ENCODE measurements at places on chromosomes 1 and 21.

GRCh38 chr1:179817789-179818188 is 59.8 kb downstream of the TOR1AIP2 start:
- DNase-seq: no peak

- peak; percentile 89 for DNase-seq
Measured at GRCh38 chr1:228830954-228831481, 95.7 kb downstream of the RHOU start.

DNA sequence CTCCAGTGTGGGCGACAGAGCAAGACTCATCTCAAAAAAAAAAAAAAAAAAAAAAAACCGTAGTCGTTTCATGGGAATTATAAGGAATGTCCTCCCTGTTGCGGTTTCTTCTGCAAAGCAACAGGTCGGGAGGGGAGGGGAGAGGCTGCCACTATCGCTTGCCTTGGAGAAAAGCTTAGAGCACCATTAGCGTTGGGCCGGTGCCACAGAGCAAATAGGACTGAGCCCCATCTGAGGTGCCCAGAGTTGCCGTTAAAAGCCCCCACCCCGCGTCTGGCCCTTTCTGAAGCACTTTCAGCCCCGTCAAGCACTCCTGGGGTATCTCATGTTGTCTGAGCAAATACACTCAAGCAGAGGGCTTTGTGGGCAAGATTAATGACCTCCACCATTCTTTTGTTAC is 2.2 kb downstream of the RIPPLY3 start:
- DNase-seq: no peak

GRCh38 chr21:42252325-42252654 is 33.4 kb downstream of the ABCG1 start:
- DNase-seq: no peak

- no peak for DNase-seq
Measured at GRCh38 chr21:25298512-25299491, 308.5 kb downstream of the MRPL39 start.

DNA sequence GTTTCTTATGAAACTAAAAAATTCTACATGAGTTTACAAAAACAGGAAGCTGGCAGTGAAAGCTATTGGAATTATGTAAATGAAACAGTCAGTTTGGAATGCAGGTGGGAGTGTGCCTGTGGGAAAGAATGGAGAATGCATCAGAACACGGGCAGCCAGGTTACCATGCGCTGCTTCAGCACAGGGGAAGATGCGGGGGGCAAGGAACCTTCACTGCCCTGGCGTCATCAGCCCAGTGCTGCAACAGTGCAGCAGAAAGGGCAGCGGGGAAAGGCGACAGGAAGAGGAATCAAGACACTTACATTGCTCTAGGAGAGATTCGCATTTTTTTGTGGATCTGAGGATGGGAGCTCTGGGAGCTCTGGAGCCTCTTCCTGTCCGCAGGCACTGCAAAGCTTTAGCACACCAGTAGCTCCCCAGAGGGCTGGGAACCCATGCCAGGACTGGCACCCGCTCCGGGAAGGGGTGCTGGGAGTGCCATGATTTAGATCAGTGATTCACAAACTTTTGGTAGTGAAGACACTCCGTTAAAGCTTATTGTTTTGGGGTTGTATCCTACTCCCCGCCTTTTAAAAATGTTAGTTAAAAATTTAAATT is 64.1 kb upstream of the WDR26 start:
- DNase-seq: peak; percentile 88

- DNase-seq: no peak
Measured at GRCh38 chr1:154873321-154873950, 3.4 kb upstream of the KCNN3 start.

DNA sequence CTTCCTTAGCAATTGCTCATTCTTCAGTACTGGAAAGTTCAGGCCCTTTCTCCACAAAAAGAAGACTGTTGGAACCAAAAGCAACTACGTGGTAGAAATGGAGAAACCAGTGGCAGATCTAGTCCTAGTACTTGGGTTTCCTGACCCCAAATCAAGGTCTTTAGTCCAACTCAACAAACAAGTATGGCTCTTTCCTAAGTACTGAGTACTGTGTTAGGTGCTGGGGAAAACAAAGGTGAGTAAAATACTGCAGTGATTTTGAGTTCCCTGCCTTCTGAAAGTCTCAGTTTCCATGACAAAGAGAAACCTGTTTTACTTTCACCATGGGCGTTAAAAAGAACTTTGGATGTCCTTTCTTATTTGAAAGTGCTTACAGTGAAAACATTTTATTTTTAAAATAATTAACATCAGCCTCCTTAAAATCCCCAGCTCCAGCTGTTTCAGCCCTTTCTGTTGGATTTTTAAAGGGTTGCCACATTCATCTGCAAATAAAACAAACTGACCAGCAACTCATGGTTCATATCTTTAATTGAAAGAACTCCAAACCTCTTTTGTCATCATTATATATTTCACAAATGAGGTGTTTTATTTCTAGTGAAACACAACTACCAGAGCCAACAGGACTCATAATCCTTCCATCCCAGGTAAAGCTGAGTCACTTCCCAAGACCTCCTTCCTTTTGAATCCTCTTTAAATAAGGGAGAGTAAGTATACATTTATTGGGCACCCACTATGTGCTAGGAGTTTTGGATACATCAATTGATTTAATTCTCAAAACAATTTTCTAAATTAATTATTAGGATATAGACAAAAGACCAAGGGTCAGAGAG is 35.4 kb downstream of the PLPP3 start:
- no peak for DNase-seq

GRCh38 chr1:230327892-230328284 is 98.2 kb downstream of the PGBD5 start:
- DNase-seq: no peak

DNA sequence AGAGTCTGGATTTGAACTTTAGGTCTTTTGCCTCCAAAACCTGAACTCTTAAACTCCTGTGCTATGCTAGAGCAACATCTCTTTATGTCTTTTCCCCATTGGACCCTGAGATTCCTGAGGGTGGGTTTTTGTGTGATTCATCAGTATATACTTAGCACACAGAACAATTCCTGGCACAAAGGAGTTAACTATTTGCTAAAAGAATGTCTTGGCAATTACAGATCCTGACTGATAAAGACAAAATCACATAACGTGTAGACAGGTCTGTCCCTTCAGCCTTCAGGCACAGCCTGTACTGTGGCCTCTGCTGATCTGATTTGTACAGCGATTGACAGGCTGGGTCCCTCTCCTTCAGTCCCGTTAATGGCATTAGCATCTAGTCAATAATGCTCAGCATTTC is 162.4 kb upstream of the BEND5 start:
- no peak for DNase-seq

- peak; percentile 7 for DNase-seq
Measured at GRCh38 chr1:212782422-212783154, 9.0 kb downstream of the NSL1 start.

DNA sequence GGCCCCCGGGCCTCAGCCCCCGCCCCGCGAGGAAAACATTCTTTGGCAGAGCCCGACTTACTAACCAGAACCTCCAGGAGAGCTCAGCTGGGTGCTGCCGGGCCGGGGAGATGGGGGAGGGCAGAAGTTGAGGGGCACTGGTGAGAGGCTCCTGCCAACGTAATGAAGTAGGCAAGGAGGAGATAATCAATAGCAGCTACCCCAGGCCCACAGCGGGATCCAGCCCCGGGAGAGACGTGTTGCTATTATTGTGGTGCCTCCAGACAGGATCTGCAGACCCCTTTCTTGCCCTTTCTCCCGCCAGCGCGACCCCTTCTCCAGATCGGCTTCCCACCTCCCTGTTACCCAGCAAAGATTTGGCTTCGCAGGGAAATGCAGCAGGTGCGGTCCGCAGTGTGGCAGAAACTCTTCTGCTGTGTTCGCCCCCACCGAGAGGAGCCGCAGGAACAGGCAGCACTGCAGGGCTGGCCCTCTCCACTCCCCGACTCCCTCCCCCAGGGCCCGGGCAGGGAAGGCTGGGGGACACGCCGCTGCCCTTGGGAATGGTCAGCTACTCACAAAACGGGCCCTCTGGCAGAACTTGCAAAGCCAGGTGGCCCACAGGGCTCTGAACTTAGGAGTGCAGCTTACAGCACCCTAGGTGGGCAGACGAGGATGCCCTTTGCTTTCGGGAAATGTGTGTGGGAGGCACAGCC is 1.5 kb upstream of the KCNA2 start:
- DNase-seq: no peak

DNA sequence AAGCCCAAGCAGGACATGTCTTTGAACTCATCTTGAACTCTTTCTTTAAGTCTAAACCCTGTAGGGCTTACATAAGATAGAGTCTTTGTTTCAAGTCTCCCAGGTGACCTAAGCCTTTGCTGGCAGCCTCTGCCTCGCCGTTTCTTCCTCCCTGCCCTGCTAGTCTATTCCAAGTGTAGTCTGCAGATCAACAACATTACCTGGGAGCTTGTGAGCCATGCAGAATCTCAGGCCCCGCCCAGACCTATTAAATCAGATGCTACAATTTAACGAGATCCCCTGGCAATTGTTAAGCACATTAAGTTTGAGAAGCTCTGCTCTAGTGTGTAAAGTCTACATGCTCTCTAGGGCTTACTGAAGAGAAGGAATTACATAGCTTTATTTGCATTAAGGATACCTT is 271.6 kb downstream of the PBX1 start:
- DNase-seq: peak; percentile 25

- DNase-seq: no peak
Measured at GRCh38 chr1:222392556-222392955, 155.3 kb downstream of the HHIPL2 start.

GRCh38 chr1:119859647-119860046 is 36.7 kb downstream of the ADAM30 start:
- peak; percentile 53 for DNase-seq

DNA sequence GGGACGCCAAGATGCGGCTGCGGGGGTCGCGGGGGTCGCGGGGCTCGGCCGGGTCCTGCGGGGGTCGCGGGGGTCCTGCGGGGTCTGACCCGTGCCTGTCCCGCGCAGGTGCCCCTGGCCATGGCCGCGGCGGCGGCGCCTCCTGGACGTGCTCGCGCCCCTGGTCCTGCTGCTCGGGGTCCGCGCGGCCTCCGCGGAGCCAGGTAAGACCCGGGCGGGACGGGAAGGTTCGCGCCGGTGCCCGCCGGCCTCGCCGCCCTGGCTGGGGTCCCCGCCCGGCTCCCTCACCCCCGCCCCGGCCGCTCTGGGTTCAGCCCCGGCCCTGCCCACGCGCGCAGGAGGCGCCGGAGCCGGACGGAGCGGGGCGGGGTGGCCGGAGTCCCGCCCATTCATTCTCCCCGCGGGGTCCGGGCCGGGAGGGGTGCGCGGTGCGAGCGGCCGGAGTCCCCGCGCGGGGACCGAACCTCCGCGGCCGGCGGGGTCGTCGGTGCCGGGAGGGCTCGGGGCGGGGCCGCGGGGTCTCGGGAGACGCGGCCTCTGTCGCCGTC is 380 bp downstream of the COL18A1 start:
- no peak for DNase-seq

- peak; percentile 59 for DNase-seq
Measured at GRCh38 chr1:41812051-41812450, 106.7 kb downstream of the HIVEP3 start.

GRCh38 chr1:25973610-25974321 is 24.1 kb downstream of the PAFAH2 start:
- DNase-seq: no peak

- peak; percentile 58 for DNase-seq
Measured at GRCh38 chr1:58815686-58816071, 31.8 kb upstream of the JUN start.

- DNase-seq: peak; percentile 64
Measured at GRCh38 chr1:225254676-225255075, 173.2 kb downstream of the LBR start.

GRCh38 chr21:16239659-16240265 is 510.0 kb downstream of the USP25 start:
- no peak for DNase-seq

DNA sequence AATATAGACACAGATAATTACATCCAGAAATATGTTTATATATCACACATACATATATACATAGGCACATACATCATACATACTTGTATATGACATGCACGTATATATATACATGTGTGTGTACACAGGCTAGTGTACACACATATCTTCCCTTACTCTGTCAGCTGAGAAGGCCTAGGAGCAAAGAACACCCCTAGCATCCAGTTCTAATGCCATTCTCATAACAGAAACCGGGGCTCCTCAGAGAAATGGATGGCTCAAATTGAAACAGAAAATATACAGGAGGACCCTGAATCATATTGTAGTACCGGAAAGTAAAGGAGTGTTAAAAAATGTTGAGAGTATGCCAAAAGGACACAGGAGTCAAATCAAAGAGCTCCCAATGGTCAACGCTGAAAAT is 19.7 kb upstream of the HYI start:
- no peak for DNase-seq

DNA sequence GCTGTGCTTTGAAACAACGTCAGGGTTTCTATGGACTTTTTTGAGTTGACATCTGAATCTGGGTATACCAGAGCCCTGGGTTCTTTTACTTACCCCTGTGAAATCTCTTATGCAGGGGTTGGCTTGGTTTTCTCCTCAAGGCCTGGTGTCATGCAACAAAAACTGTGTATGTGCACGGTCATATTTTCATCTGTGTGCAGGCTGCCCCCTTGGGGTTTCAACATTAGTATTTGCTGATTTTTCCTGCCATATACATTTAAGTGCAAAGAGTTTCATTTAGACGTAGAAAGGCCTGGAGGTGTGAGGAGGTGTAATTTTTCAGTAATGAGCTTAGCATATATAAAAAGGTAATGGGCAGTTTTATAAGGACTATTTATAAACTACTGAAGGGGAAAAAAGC is 22.0 kb upstream of the ZBTB18 start:
- no peak for DNase-seq

DNA sequence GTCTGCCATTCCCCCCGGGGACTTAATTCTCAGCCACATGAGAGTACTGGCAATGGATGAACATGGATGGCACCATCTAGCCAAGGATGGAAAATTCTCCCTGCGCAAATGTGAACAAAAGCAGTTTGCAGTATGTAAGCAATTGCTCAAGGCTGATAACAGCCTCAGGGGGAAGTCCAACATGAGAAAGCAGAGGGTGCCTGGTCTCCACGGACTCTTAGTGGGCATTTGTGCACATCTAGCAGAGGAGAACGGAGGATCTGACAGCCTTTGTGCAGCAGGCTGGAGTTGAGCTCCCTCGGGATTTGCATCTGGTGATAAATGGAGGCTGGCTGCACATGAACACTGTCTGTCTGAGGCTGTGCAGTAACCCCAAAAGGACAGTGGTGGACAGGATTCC is 13.9 kb upstream of the OLIG1 start:
- no peak for DNase-seq

DNA sequence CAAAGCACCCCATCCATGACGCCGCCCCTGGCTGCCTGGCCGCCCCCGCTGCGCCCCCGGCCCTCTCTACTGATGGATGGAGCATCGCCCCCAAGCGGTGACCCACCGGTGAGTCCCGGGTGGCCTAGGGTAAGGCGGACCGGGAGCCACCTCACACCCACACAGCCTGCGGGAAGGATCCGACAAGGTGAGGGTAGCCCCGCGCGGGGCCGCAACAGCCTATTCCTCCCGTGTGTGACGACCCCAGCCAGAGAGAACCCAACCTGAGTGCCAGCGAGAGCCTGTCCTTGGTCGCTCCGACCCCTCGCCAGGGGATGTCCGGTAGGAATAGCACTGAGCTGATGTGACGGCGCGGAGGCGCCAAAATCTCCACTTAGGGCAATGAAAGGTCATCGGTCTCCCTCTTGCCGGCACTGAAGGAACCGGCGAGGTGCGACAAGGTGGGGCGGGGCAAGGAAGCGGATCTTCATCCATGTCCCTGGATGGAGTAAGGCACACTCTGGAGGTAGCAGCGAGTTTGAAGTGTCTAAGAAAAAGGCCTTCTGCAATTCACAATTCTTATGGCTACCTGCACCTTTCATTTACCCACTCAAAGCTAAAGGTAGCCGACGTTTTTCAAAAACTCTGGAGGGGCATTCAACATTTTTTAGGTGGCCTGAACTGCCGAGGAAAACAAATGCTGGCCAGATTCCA is 19.7 kb upstream of the CHIA start:
- no peak for DNase-seq

GRCh38 chr1:218377143-218377660 is 32.1 kb downstream of the TGFB2 start:
- peak; percentile 95 for DNase-seq

Measured in mammary epithelial cell (primary cell).